Activated naive CD4-positive, alpha-beta T cell treated with anti-CD3 and anti-CD28 coated beads, Interleukin-2, amount 50 U/mL, for 16 hours (primary cell): ENCODE measurements at places on chromosomes 5 and 9.

DNA sequence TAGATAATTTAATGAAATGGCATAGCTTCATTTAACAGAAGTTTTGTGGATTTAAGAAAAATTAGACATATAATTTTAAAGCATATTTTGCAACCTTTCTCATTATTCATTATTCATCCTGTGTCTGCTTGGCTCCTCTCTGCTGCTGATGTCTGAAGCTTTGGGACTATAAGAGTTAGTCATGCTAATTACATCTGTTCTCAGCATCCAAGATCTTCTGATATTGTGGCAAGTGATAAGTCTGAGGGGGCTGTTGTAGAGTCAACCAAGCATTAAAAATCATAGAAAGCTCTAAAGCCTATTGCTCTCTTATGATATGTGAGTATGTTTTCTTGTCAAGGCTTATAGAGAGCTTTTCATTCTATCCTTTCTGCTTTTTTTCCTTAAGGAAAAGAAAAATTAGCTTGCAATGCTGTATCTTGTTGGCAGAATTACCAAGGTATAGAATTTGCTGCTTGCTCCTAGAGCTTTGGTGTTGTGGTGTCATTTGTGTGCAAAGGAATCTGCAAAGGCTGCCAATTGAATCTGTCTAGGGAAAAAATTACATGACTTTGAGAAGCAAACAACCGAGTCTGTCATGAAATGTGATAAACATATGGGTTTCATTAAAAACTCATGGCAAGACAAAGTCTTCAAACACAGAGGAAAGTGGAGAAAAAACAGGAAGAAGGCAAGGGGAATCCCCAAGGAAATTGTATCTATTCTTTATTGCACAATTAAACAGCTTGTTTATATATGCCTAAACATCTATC lies 156.1 kb upstream of the DAB2 start:
- DNase-seq, result no peak

DNA sequence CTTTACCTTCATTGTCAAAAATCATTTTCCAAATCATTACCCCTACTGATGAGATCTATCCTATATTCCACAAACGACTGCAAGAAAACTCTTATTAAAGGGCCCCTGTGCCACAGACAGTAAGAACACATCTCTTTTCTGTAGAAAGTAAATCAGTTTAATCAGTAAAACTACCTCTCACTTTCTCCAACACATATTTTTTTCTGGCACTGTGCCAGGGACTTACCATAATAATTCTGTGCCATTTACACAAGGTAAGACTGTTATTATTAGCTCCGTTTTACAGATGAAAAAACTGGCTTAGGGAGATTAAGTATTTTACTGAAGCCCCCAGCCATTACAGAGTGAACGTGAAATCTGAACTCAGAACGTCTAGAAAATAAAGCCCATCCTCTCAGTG lies 587.0 kb upstream of the COX7C start:
- no peak for DNase-seq

- no peak for DNase-seq
Measured at GRCh38 chr9:138024831-138025291, 147.3 kb downstream of the CACNA1B start.

GRCh38 chr5:128253161-128253560 lies 169.6 kb downstream of the SLC12A2 start:
- no peak for DNase-seq

DNA sequence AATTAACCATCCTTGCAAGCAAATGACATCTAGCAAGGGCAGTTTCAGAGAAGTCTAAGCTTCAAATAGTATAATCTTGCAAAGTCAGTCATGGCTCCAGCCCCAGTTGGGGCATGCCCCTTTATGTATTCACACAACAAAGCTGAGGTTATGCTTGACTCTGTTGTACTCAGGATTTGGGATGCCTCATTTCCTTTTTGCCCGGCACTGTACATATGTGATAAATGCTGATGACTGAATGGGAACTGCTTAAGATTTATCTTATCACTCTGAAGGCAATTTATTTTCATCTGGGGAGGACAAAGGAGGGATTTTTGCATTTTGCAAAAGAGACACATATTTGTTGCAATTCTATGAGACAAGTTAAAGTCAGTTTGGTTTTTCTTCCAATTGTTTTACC lies 219.2 kb downstream of the TRPM3 start:
- DNase-seq, result no peak

DNA sequence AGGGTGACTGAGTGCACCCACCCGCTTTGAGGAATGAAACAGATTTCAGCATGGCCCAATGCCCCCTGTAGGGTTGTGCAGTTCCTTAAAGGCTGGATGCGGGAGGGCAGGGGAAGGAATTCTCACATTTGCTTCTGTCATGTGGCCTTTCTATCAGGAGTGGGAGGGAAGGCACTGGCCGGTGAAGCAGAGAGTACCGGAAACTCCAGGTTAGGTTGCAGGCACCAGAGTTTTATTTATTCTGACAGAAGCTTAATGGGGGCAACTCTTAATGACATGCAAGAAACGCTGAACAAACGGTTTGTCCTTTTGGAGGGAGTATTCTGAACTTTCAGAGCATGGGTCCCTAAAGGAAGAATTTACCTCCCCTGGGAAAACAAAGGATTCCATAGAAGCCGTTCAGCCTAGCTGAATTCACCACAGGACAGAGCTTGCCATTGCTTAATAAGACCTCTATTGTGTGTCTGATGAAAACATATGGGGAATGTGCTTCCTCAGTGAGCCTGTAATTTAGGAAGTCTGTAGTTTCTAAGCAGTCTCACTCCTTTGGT lies 44.1 kb upstream of the EQTN start:
- no peak for DNase-seq

DNA sequence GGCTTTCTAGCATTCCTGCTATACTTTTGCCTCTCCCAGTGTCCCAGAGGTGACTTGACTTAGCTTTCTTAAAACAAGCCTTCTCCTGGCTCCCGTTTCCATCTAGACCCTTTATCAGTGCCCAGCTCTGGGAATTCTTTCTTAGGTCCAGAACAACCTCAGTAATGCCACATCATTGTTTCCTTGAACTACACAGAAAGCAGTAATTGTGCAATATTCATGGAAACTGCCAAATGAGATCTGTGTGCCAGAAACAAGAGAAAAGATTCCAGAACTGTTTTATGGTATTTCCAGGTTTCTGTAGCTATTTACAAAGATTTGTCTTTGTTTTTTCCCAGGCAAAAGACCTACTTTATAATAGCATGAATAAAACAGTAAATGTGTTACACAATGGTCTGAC lies 391.3 kb downstream of the SLCO4C1 start:
- DNase-seq, result no peak

DNA sequence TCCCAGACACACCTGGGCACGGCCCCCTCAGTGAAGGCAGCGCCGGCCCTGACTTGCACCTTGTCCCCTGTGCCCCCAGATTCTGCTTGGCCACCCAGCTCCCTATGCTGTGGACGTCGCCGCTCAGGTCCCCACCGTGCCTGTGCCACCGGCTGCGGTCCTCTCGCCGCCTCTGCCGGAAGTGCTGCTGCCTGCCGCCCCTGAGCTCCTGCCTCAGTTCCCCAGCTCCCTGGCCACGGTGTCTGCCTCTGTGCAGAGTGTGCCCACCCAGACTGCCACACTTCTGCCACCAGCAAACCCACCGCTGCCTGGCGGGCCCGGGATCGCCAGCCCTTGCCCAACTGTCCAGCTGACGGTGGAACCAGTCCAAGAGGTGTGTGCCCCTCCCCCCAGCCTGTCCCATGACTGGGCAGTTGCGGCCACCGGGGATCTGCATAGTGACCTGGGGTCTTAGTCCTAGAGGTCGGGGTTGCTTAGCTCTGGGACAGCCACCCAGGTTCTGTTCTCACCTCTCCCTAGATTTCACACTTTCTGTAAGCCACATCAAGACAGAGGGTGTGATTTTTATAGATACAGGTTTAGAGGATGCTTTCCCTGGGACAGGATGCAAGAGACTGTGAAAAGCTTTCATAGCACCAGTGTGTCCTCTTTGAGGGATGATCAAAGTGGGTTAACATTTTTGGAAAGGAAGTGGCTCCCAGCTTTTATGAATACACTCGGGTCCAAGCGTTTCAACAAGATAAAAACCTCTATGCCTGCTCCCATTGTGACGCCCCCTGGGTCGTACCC lies 78.0 kb downstream of the WNK2 start:
- no peak for DNase-seq

DNA sequence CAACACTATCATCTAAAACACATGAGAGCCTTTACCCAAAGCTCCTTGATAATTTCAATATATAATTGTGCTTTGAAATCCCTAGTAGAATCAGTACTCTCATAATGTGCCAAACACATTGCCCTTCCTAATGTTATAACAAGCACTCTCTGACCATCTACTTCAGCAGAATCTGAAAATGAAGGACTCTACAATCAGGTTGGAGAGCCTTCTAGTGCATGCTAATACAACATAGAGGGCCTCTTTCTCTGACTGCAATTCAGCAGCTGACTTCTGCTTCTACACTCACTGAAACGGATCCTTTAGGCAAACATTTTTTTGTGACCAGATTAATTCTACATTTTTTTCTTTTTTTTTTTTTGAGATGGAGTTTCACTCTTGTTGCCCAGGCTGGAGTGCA lies 155.6 kb downstream of the EPB41L4A start:
- DNase-seq, result no peak

- no peak for DNase-seq
Measured at GRCh38 chr9:87546704-87547103, 49.0 kb downstream of the DAPK1 start.

- no peak for DNase-seq
Measured at GRCh38 chr5:91591076-91591475, 208.0 kb upstream of the ARRDC3 start.

DNA sequence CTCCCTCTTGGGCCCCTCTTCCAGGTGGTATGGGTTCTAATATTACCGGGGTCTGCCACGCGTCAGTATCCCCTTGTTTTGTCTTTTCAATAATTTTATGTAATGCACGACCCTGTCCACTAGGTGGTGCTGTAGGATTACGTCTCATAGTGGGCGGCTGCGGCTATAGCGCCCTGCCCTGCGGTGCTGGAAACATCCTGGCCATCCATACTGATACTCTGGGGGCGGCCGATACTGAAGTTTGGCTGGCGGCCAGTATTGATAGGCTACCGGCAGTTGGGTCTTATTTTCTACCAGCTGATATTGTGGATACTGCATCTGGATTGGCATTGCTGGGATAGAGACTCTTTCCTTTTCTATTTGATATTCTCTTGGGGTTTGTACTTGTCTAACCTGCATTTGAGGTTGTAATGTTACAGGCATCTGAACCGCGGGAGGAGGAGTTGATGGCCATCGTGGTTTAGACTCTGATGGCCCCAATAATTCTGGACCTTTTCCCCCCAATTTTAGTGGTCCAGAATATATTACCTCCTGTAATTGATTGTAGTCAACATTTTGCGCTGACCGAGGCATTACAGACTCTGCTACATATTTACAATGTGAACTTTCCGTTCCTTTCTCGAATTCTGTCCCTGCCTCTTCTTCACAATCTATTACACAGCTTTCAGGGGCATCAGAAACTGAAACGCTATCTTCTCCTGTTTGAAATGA lies 3.3 kb upstream of the TMEM141 start:
- DNase-seq, result peak; percentile 57

DNA sequence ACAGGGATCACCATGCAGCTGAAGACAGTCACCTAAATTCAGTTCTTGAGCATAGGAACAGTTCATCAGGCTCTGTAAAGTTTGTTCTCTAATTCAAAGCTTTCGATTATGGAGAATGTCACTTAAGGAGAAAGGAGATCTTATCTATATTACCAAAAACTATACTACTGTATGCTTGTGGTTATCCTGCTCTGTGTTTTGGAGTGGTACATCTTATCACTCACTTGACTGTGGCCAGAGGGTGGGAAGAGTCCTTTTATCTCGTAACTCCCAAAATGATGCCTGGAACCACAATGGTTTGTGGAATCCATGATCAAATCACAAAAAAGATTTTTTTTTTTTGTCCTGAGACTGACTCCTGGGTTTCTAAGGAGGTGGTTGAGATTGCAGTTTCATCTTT lies 230.7 kb downstream of the COMMD10 start:
- no peak for DNase-seq

DNA sequence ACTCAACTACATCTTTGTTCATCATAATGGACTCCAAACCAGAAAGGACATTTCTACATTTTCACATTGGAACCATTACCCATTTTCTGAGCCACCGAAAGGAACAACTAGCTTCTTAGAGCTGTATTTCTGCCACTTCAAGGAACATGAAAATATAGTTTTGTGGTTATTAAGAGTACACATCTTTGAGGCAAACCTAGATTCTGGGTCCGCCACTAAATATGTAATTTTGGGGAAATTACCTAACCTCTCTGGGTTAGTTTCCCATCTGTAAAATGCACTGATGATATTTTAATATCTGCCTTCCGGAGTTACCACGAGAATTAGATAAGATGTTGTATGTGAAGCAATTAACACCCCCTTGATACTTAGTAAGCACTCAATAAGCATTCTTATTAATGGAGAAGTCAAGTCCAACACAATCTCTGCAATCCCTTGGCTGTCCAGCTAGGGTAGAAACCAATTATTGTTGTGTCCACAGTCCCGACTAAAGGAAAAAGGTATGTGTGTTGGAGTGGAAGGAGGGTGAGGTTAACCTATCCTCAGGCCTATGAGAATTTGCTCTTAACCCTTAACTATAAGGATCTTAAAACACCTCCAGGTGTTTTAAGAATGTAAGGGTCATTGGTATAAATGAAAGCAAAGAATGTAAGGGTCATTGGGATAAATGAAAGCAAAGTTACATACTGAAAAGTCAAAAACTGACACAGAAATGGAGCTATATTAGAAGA lies 94.0 kb upstream of the PTGER4 start:
- DNase-seq, result no peak

GRCh38 chr5:37738057-37738691 lies 101.7 kb downstream of the GDNF start:
- DNase-seq, result no peak

DNA sequence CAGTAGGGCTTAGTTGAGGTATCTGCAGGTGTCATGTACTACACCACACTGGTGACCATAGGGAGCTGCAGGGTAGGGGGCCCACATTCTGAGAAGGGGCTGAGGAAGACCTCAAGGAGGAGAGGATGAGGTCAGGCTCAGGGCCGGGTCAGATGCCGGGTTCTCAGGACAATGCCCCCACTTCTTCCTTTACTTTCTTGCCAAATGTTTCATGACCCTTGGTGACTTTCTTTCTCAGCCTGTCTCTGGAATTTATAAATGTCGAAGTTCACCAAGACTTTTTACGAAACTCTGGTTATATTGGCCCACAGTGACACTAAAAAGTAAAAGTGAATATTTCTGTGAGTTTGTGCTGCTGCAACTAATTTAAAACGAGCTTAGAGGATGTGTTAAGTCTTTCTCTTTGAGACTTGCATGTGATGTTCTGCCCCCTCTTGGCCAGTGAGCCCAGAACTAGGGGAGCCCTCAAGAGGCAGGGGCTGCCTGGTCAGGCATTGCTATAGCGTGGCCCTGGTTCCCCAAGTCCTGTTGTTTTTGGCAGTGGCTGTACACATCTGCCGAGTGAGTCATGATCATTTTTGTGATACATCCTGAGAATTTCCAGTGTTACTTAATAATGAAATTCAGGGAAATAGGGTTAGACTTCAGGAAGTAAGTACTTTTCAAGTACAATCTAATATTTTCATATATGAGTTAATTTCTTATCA lies 11.2 kb downstream of the ACO1 start:
- no peak for DNase-seq
